Stimulated activated CD4-positive, alpha-beta T cell treated with anti-CD3 and anti-CD28 coated beads, Interleukin-4, amount 100 ng/mL, for 48 hours (primary cell): ENCODE measurements at places on chromosomes 1 and 21.

- DNase-seq: no peak
Measured at GRCh38 chr1:18264450-18265039, 156.9 kb downstream of the IGSF21 start.

GRCh38 chr1:52771384-52771783 is 45.1 kb downstream of the ZYG11B start:
- no peak for DNase-seq

- DNase-seq: no peak
Measured at GRCh38 chr1:69258842-69259241, 308.9 kb upstream of the LRRC7 start.

DNA sequence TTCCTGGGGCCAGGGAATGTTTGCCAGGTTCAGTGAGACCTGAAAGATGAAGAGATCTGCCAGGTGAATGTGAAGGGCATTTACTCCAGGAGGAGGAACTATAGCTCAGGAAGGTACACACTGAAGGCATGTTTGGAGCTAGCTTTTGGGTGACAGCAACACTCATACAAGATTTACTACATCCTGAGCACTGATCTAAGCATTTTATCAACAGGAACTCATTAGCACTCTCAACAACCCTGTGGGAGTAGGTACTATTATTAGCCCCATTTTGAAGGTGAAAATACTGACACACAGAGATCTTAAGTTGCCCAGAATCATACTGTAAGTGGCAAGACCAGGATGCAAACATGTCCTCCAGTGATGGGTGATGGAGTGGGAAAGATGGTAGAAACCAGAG is 6.7 kb downstream of the GADD45A start:
- DNase-seq: no peak

- DNase-seq: no peak
Measured at GRCh38 chr1:2617971-2618470, 14.8 kb downstream of the MMEL1 start.

GRCh38 chr1:40739455-40740008 is 44.1 kb upstream of the KCNQ4 start:
- no peak for DNase-seq

DNA sequence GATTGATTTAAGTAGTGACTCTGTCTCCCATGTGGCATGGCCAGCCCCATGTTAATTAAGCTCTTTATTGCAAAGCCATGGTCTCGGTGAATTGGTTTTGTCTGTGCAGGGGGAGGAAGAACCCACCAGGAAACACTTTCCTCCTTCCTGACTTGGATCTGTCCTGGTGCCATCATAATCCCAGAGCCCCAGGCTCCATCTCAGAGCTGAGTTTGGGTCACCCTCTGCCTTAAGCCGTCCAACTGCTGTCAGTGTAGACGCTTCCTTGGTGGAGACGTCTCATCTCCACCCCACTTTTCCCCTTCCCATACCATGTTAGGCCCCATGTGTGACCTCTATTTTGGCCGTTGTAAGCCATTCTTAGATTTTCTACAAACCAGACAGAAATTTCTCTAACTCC is 36.0 kb upstream of the COL6A2 start:
- no peak for DNase-seq

DNA sequence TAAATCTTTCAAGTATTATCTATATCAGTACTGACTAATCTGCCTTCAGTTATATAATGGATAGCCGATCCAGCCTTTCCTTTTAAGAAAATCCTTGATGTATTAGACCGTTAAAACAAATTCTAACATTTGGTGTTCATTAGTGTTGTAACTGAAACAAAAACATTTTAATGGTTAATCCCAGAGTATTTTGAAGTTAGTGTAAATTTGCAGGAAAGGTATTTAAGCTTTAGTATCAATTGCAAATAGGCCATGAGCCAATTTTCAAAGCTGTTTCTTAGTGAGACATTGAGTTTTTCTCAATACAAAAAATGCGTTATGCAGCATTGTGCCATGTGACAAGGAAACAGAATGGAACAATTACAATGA is 29.6 kb downstream of the DISP1 start:
- DNase-seq: no peak

DNA sequence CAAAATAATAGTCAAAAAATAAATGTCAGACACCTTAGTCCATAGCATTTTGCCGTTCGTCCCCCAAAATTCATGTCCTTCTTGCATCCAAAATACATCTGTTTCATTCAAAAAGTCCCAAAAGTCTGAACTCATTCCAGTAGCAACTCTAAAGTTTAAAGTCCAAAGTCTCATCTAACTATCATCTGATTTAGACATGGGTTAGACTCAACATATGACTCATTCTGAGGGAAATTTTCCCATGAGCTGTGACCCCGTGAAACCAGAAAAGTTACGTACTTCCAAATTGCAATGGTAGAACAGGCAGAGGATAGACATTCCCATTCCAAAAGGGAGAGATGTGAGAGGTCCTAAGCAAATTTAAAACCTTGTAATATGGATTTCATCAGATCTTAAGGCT is 48.6 kb upstream of the CACHD1 start:
- no peak for DNase-seq

DNA sequence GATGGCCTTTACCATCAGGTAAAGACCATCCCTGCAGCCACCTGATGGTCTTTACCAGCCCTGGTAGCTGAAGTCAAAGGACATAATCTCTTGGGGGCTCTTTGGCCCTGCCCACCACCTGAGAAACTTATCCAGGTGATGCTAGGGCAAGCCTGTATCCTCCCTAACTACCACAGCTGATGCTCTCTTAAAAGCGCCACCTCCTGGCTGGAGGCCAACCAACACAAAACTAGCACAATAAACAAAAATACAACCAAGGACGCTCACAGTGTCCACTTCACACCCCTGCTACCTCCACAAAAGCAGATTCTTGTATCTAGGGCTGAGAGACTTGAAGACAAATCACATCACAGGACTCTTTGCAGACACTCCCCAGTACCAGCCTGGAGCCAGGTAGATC is 357.1 kb upstream of the POU3F1 start:
- no peak for DNase-seq
